Kidney capillary endothelial cell (primary cell): ENCODE measurements at places on chromosomes 6 and 20.

GRCh38 chr6:23086100-23086499, 516.7 kb downstream of the HDGFL1 start:
- no peak for DNase-seq

DNA sequence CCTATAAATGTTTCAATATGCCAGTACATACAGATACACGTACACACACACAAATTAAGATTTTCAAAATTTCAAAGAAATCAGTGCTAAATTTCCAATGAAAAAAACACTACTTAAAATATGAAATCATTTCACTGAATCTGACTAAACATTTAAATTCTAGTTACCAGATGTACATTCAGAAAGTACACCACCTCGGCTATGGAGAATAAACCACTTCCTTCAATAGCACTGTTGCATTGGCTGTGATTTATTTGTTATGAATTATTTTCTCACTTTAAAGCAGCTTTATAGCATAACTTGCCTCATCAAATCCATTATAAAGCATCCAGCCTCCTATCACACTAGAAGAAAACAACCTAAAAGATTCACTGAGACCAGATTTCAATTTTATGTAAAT, 36.6 kb downstream of the HBS1L start:
- no peak for DNase-seq

DNA sequence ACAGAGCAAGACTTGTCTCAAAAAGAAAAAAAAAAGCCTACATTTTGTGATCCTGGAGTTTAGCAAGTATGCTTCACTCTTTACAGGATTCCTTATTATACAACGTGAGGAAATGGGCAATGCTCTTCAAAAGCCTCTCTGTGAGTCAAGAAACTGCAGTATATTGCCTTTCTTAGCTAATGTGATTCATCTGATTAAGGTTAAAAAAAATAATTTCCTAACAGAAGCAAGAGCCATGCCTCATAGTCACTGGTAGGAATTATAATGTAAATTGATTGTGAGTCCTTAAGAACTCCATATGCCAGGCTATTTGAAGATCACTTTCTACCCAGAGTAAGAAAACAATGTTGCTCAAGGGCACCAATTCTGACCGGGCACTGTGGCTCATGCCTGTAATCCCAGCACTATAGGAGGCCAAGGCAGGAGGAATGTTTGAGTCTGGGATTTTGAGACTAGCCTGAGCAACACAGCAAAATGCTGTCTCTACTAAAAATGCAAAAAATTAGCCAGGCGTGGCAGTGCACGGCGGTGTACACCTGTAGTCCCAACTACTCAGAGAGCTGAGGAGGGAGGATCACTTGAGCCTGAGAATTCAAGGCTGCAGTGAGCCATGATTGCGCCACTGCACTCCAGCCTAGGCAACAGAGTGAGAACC, 43.3 kb downstream of the SLC26A8 start:
- no peak for DNase-seq

- no peak for DNase-seq
Observed at GRCh38 chr20:3510110-3510509, 39.3 kb downstream of the ATRN start.

DNA sequence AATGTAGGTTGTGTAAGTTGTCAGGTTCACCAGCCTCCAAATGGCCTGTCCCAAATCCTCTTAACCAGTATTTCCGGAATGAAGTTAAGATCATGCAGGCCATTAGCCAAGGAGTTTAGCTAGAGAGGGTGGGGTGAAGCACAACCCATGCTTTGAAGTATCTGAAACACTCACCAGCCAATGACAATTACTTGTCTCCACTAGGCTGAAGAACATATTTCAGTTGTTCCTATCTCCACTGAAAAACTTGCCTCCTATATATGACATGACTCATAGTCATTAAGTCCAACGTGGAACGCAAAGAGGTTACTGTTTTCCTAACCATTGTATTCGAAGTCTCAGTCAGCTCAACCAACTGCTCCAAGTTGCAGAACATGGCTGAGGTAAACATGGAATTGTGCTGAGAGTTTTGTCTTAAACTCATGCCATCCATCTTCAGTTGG, 37.4 kb upstream of the TNFAIP3 start:
- DNase-seq: no peak

GRCh38 chr6:121439926-121440325, 4.5 kb downstream of the GJA1 start:
- no peak for DNase-seq

DNA sequence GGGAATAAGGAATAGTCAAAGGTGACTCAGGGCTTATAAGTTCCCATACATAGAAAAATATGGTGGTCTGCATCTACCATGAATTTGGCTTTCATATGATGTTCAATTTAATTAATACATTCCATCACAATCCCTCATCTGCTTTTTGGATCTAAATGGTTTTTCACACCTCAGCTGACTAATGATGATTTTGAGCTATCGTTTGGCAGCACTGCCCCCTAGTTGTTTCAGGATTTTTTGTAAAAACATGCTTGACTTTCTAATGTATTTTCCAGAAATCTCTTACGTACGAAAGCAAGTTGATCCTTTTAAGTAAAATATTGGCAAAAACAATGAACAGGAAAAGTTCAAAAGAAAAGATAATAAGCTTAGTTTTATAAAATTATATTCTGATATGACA, 408.6 kb upstream of the ADGRB3 start:
- DNase-seq: no peak

- no peak for DNase-seq
Observed at GRCh38 chr6:1993042-1993441, 252.4 kb downstream of the GMDS start.

GRCh38 chr6:74333406-74333805, 637.4 kb downstream of the CD109 start:
- DNase-seq: no peak

DNA sequence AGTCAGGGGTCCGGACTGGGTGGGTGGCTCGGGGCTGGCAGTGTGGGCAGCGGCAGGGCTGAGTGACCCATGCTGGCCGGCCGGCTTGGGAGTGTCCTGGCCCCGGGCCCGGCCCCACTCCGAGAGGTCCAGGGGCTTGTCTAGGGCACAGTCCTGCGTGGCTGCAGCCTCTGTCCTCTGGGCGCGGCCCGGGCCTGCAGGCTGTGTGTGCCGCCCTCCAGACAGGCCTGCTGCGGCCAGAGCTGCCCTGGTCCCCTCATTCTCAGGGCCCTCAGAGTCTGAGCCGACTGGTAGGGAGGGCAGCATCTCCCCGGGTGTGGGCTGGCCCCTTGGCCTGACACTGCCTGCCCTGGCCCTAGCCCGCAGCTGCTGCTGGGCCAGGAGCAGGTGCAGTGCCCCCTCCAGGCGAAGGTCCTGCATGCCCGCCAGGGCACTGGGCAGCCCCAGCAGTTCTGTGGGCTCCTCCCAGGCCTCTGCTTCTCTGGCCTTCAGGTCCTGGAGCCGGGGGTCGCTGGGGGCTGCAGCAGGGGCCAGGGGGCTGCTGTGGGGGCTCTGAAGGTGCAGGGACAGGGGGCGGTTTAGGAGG, 6.9 kb upstream of the CABLES2 start:
- DNase-seq: no peak

DNA sequence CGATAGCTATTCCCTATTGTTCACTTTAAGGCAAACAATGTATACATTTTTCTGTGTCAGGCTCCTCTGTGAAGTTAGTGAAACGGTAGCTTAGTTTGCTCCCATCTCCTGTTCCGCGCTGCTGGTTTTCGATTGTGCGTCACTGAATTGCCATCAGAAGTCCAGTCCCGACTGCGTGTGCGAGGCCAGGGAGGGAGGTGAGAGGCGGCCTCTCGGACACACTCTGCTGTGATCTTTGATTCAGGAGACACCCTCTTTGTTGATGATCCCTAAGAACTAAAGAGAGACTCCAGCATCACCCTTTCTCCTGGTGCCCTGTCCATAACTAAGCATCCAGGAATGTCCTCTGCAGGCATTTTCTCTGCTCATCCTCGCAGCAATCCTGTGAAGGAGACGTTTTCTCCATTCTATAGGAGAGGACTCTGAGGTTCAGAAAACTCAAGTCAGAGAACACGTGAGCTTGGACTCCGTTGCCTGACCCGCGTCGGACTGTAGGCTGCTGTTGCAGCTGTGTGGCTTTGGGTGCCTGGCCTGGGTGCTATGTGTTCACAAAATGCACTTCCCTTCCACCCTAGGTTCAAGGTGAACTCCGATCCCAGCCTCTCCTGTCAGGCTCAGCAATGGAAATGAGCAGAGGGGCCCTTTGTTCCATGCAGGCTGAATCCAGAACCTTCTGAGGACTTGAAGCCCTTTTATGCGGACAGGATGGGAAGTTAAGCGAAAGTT, 24.1 kb upstream of the UNC93A start:
- no peak for DNase-seq

DNA sequence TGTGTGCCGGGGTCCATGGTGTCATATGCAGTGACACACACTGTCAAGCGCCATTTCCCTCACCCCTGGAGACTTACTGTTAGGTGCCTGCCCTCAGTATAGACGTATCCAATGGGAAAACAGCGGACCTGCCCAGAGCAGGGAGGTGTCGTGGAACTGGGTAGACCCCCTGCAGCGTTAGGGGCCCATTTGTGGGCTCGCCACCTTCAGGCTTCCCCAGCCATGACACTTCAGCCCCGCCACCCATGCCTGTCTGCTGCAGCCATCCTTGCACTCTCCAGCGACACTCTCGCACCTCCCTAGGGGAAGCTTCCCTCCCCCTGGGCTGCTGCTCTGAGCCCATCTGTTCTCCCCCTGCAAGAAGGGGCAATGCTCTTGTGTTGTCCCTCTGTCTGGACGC, 43.2 kb downstream of the STK35 start:
- DNase-seq: no peak

DNA sequence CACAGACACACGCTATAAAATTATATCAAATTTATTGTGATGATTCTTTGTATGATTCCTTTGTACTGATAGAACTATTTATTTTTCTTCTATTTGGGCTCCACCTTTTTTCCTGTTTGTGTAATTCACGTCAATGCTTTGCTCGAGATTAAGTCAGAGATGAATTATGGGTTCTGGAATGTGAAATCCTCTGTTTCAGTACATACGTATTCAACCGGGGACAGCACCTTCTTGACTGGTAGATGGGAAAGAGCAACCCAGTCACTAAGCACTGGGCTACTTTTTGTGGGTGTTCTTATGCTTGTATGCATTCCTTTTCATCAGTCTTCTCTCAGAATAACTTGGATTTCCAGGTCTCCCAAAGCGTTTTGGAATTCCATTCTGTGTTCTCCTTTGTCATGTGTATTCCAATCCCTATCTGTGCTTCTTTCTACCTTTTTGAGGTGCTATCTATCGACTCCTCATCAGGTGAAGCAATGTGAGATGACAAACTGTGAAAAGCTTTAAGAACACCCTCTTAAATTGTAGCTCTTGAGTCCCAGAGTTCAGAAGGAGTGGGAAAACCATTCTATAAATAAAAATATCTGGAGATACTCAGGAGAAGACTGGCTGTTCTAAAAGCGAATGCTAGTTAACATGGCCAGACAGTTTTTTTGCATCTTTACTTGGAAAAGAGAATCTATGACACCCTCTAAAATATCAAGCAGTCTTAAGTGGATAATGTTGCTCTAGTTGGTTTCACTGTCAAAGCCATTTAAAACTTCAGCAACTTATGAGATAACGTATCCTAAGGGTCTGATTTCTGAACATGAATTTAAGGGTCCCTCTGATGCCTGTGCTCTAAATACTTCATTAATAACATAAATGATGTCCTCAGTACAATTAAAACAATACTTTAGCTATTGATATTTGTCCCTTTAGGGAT, 197.7 kb upstream of the PREP start:
- DNase-seq: no peak

DNA sequence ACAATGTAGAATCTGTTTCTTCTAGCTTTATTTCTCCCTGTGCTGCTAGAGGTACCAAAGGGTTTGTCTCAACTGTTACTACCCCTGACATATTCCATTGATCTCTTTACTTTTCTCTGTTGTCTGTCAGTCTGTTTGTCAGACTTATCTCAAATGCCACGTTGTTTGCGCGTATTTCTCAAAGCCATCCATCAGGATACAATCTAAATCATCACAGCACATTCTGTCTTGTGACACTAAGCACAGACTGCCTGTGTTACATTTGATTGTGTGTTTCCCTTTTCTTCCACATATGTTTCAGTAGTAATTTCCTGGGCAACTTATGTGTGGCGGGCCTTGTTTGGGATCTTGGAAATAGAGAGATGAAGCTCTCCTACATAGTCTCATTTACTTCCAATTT, 30.2 kb upstream of the SERINC3 start:
- no peak for DNase-seq

- DNase-seq: no peak
Observed at GRCh38 chr6:113819169-113819830, 37.8 kb upstream of the MARCKS start.

- no peak for DNase-seq
Observed at GRCh38 chr20:4728120-4728760, 6.5 kb downstream of the PRND start.

DNA sequence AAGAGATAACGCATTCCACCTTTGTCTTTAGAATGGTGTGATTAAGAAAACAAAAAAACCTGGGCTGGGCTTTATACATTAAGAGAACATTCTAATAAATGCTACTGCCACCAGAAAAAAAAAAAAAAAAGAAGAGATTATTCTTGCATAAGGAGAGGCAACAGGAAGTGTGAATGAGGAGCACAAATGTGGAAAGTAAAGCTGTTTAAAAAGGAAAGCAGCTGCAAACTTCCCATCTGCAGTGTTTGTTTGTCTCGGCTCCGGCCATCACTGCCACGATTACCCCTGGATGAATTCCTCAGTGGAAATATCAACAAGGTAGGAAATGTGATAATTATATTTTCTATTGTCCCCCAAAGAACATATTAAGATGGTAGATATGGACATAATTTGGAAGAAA, 223.9 kb downstream of the PHF3 start:
- DNase-seq: no peak

DNA sequence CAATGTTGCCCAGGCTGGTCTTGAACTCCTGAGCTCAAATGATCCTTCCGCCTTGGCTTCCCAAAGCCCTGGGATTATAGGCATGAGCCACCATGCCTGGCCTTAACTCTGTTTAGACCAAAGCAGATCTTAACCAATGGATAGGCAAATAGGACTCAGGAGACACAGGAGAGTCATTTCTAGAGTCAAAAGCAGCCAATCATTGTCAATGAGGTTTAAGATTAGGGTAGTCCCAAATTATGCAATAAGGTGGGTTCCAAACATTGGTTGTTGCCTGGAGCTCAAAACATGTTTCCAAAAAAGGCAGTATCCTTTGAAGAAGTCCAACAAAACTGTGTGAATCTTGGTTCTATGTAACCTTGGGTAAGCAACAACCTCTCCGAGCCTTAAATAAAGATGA, 95.7 kb upstream of the JARID2 start:
- DNase-seq: no peak

GRCh38 chr20:13262671-13263360, 41.7 kb downstream of the ISM1 start:
- DNase-seq: no peak

- DNase-seq: no peak
Observed at GRCh38 chr6:69784595-69785377, 12.0 kb downstream of the LMBRD1 start.
